ENCODE measurements at places on chromosomes 16 and 17.

DNA sequence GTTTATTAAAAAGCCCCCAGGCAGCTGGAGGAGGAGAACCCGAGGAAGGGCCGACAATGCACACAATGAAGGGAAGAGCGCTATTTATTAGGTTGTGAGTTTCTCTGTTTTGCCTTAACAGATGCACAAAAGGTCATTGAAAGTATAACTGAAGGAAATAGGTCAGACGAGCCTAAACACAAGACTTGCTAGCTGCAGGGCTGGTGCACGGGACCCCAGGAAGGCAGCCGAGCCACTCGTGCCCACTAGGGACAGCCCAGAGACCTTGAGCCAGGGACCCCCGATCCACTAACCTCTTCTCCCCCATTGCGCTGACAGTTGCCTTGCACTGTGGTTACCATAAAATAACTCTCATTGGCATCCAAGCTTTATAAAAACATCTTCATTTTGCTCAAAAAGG, 11.3 kb downstream of the LITAFD start:
- no peak for DNase-seq

- no peak for DNase-seq
These were observed 15.5 kb downstream of the AXIN2 start for GRCh38 chr17:65545705-65546523.

GRCh38 chr17:1033503-1033902, 36.6 kb downstream of the TIMM22 start:
- no peak for DNase-seq

DNA sequence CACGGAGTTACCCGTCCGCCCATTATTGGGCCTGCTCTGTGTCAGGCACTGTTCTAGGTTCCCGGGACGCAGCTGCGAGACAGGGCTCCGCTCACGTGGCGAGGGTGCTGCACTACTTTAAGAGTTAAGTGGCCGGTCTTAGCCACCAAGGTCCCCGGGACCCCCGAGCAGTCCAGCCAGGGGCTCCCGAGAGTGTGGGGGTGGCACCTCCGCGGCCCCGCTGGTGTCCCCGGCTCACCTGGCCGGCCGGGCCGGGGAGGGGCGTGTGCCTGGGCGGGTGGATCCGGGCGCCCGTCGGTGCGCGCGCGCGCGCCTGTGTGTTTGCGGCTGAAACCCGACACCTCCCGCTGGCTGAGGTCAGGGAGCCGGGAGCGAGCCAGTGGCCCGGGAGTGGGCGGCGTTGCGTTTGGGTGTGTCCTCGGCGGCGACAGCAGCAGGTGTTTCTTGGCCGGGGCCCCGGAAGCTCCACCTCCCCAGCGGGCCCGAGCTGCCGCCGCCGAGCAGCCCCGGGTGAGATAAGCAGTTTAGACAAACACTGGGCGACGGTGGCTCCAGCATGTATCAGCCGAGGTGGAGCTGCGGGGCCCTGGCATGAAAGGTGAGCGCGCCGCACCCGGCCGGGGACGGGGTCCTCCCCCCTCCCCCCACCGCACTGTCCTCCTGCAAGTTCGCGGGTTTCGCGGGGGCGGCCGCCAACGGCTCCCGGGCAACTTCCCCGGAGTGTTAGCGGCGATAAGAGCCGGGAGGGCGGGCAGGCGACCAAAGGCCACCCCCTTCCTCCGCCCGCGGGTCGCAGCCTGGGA, at the start of gene GSE1:
GSE1 (plus strand) TSS at position 522 of the 803 bp plus-strand sequence; CDS start at position 592, 70 bp downstream.
- peak; percentile 65 for DNase-seq

GRCh38 chr16:54355251-54355650, 68.7 kb upstream of the IRX3 start:
- DNase-seq, result peak; percentile 91

- DNase-seq, result no peak
These were observed 81.8 kb upstream of the DNAJA2 start for GRCh38 chr16:47055136-47055885.

DNA sequence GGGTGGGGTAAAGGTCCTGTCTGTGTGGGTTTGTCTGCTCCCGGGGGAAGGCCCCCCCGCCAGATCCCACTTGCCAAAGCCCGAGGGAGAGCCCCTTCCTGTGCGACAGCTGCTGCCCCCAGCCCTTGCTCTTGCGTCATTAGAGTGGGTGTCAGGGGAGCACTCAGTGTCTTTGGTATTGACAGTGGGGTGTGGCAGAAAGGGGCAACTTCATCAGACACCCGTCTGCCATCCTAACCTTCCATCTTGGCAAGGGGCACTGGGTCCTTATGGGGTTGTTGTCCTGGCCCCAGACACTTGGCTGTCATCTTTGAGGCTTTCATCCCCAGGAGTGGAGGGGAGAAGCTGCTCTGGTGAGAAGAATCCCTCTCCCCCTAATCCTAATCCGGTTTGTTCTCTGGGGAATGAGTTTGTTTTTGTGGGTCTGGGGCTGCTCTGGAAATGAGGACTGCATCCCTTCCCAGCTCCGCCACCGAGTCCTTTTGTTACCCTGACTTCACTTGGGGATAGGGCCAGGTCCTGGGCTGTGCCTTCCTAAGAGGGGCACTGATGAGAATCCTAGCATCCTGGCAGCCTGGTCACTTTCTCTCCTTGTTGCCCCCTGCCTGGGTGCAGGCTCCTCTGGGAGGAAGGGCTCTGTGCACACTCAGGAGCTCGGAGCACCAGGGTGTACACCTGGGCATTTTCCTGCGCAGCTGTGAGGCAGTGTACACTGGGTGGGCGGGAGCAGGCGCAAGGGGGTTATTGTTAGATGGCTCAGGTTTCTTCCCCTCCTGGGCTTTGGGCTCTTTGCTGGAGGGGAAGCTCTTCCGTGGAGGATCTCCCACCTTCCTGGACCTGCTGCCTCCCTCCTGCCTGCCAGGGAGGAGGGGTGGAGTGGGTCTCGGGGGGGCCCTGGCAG, 21.1 kb downstream of the GJD3 start:
- peak; percentile 55 for DNase-seq

DNA sequence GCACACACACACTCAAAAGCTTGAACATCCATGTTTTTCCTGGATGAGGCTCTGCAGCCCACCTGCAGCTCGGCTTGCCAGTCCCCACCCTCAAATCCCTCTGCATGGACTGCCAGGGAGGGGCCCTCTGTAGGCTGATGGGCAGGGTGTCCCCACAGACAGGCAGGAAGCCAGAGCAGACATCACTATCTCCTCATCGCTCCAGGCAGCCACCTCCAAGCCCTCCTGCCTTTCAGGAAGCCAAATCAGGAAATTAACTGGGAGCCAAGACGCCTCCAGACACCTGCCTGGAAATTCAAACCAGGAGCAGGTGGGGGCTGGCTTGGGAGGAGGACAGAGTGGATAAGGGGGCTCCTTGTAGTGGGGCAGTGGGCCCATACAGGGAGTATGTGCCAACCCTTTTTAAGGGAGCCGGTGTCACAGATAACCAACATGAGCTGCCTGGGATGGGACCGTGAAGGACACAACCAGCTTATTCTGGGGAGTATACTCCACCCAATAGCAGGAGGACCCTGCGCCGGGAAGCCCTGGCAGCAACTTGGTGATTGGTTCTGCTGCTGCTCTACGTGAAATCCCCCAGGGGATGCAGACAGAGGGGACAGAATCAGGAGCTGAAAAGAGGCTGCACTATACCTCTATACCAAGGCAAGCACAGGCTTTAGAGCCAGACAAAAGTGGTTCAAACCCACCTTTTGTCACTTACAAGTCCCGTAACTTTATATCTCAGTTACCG, 139.1 kb downstream of the CCT6B start:
- no peak for DNase-seq

DNA sequence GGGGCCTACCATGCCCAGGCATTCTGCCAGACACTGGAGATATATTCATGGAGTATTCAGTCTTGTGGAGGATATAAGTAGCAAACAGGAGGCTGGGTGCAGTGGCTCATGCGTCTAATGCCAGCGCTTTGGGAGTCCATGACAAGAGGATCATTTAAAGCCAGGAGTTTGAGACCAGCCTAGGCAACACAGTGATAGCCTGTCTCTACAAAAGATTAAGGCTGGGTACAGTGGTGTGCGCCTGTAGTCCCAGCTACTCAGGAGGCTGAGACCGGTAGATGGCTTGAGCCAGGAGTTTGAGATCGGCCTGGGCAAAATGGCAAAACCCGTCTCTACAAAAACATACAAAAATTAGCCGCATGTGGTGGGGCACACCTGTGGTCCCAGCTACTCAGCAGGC, 37.7 kb upstream of the CDH3 start:
- no peak for DNase-seq

DNA sequence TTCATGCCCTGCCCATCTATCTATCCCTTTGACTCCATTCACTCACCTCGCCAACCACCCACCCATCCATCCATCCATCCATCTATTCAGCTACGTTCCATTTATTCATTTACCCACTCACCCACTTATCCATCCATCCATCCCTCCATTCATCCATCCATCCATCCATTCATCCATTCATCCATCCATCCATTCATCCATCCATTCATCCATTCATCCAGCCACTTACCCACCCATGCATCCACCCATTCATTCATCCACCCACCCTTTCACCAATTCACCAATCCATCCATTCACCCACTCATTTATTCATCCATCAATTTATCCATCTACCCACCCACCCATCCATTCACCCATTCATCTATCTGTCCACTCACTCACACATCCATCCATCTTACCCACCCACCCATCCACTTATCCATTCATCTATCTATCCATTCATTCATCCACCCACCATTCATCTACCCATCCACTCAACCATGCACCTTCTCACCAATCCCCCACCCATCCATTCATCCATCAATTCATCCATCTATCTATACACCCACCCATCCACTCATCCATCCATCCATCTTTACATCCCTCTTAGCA, 19.5 kb upstream of the KCNJ12 start:
- DNase-seq, result no peak

GRCh38 chr17:65261682-65262636, 124.8 kb downstream of the RGS9 start:
- DNase-seq, result peak; percentile 19

- DNase-seq, result no peak
These were observed 1.7 kb upstream of the ANKRD13B start for GRCh38 chr17:29591146-29591736.
